ENCODE measurements at places on chromosomes 11 and 22. TPM values are rescaled to one million over a fixed set of nuclear protein-coding genes. Genes with fewer than 3 reads are reported as not detected.

Gene LYVE1
- 15.2 TPM for total RNA-seq

GRCh38 chr11:129440028-129440713 lies 64.5 kb downstream of the BARX2 start:
- no peak for DNase-seq

- DNase-seq: no peak
Measured at GRCh38 chr11:8333811-8334401, 70.2 kb upstream of the LMO1 start.

DNA sequence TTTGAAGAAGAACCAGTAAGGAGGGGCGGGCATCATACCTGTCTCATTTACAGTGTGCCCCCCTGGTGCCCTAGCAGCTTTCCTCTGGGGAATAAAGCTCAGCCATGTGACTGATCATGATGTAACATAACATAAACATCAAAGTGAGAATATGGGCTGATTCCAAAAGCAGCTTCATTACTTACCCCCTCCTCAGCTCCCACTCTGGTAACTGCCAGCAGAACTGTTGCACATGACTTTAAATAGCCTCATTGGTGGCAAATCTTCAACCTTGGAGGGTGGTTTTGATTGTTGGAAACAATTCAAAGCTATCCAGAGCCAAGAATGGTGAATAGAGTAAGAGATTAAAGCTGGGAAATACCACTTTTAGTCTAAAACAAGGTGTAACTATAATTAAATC lies 384.6 kb downstream of the BUD13 start:
- no peak for DNase-seq

GRCh38 chr11:102794382-102794781 lies 3.6 kb downstream of the MMP1 start:
- DNase-seq: no peak

Gene ASCC2
- total RNA-seq: 31.9 TPM

- peak; percentile 72 for DNase-seq
Measured at GRCh38 chr22:27993201-27993635, 74.2 kb upstream of the PITPNB start.

GRCh38 chr11:7906481-7906880 lies 24.6 kb downstream of the OR10A6 start:
- no peak for DNase-seq

Gene CRYBB2
- not detected for total RNA-seq

GRCh38 chr11:34148504-34149165 lies 43.2 kb downstream of the NAT10 start:
- peak; percentile 72 for DNase-seq

DNA sequence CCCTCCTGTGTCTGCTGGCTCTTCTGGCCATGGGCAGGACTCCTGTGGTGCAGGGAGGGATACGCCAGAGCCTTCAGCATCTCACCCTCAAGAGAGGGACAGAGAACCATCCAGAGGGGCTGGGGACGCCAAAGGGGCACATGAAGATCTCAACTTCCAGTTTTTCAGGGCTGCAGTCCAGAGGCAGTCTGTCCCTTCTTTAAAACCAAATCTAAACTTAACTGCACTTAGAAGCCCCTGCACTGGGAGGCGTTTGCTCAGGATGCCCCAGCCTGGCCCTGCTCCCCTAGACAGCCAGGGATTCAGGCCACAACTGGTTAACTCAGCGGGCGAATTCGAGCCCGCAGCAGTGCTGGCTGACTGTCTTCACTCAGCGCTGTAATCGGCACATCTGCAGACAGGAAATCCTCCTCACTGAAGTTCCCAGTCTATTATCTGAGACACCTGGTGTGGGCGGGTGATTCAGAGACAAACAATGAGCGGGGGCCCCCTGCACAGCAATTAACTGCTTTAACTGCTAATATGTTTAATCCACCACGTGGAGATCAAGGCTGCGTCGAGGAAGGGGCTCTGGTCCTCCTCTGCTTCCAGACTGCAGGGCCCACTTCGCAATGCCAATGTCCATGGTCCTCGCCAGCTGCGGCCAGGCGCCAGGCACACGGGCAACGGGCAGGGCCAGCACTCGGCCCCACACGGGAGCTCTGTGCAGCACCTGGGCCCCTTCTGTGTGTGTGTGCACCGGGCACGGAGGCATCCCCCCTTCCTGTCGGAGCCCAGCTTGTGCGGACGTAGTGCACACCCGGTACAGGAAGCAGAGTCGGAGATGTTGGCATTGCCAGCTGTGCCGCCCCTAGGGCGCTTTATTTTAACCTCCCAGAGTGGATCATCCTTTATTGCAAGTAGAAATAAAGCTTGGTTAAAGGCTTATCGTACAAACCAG lies 36.9 kb upstream of the GNB1L start:
- DNase-seq: no peak

DNA sequence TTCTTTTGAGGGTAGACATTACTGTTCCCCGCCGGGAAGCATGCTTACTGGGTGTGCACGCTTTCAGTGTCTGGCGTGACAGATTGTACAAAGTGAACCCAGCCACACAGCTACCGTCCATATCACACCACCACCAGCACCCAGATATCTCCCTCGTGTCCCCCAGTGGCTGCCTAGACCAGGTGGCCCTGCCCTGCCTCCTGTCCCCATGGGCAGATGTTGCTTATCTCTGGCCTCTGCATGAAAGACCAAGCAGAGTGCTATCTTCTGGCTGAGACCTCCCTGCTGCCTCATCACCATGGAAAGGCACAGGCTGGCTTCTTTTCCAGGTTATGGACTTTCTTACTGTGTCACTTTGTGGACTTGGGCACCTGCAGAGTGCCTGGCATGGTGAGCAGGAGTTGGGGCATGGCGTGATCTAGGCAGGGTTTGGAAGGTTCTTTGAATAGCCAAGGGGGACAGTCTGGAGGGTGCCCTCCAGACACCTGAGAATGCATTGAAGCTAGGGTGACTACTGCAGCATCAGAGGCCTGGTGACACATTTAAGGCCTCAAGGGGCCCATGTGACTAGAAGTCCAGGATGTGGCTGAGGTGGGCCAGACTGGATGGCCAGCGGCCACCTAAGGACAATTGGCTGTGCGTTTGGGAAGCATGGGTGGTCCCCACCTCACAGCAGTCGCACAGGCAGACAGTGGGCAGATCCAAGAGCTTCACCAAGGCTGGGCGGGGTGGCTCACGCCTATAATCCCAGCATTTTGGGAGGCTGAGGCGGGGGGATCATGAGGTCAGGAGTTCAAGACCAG lies 4.7 kb downstream of the TANGO2 start:
- no peak for DNase-seq

DNA sequence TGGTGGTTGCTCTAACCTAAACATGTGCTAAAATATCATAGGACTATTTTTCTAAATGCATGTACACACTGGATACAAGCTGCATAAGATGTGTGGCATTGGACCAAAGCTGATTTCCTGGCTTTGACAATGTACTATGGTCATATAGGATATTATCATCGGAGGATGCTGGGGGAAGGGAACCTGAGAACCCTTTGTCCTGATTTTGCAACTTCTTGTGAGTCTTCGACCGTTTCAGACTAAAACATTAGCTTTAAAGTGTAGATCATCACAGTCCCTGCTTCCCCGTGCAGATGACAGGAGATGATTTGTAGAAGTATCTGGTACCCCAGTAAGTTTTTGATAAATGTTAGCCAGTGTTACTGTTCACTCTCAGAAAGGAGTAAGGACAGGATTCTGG lies 554.7 kb downstream of the MIAT start:
- no peak for DNase-seq

Gene OR8D4
- total RNA-seq: not detected

Gene TTC36
- total RNA-seq: 0.62 TPM

DNA sequence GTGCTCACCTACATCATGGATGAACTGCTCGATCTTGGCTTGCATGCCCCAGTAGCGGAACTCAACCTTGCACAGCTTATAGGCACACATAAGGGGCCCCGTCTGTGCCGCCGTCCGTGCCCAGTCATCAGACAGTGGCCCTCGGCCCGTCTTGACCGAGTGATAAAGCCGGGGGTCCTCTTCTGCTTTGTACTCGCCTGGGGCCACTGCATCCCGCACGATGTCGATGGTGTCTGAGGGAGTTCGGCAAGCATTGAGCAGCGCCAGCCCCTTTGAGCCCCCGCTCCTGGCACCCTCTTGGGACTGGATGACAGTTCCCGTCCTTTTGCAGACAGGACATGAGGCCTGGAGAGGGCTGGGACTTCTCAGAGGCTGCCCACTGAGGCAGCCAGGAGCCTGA lies 3.3 kb downstream of the PITPNM1 start:
- DNase-seq: no peak

DNA sequence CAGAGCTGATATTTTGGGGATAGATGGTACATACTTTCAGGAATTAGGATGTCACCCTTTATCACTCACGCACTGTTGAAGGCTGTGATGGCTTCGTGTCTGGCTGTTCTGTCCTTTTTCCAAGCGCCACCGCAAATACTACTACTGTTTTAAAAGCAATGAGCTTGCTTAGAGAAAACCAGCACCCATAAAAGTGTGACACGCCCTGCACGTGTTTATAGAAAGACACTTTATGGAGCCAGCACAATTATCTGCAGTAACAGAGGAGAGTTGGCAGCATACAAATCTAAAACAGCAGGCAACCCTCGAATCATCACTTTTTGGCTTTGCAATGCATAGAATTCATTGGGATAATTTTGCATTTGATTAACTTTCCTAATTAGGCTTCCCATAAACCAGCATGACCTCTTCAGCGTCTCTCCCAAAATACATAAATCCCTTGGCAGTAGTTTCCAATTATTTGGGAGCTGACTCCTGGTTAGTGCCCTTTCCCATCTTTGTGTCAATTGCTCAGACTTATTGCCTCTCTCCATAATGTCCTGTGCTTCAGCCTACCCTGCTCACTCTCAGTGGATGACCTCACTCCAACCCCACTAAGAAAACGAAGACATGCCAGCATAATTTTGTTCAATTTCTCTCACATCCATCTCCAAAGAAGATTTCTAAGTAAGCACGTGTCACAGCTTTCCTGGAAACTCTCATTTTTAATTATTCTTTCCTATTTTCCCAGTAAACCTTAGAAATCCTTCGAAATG lies 118.7 kb upstream of the LARGE1 start:
- no peak for DNase-seq

- DNase-seq: no peak
Measured at GRCh38 chr11:122002047-122002446, 114.0 kb downstream of the BLID start.

- no peak for DNase-seq
Measured at GRCh38 chr11:34408580-34409172, 30.1 kb upstream of the CAT start.

Gene UPB1
- total RNA-seq: 0.67 TPM

Gene KRTAP5-11
- not detected for total RNA-seq

GRCh38 chr22:22855617-22856308 lies 31.9 kb upstream of the IGLL5 start:
- no peak for DNase-seq

Gene OR56A1
- total RNA-seq: not detected

DNA sequence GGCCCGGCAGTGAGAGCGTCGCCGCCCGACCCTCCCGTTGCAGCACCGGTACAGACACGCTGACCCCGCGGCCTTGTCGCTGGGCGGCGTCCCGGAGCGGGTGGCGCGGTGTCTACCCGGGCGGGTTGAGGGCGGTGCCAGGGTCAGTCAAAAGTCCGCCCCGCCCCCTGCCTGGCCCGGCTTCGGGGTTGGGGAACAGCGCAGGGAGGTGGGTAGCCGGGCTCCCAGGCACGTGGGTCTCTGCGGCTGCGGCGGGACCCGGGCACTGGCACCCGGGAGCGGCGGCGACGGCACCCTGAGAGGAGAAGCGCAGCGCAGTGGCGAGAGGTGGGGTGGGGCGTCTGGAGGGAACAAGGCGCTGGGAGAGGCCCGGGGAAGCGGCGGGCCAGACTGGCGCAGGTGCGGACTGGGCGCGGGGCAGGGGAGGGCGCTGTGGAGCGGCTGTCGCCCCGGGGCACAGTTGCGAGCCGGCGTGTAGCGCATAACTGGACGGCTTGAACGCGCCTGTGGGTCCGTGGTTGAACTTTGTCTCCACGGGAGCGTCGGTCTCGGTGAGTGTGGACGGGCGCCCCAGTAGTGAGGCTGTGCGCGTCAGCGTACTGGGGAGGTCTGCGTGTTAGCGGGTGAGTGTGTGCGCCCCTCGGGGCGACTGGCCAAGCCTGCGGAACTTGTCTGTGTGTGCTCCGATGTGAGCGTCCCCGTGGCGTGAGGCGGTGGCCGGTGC lies at the start of gene P2RY2:
Gene P2RY2, plus strand, starts transcription at position 176 of the 724 bp plus-strand sequence. CDS start 15,879 bp downstream, outside the sequence.
- DNase-seq: peak; percentile 94

Gene OLFML1
- total RNA-seq: 5.3 TPM

- no peak for DNase-seq
Measured at GRCh38 chr22:30198921-30199320, 47.6 kb downstream of the LIF start.

Gene SMIM35
- not detected for total RNA-seq

- DNase-seq: no peak
Measured at GRCh38 chr11:34819740-34820482, 96.3 kb downstream of the APIP start.

- DNase-seq: peak; percentile 86
Measured at GRCh38 chr11:67312187-67313021, 9.1 kb downstream of the SSH3 start.

Gene MUS81
- 37.6 TPM for total RNA-seq

DNA sequence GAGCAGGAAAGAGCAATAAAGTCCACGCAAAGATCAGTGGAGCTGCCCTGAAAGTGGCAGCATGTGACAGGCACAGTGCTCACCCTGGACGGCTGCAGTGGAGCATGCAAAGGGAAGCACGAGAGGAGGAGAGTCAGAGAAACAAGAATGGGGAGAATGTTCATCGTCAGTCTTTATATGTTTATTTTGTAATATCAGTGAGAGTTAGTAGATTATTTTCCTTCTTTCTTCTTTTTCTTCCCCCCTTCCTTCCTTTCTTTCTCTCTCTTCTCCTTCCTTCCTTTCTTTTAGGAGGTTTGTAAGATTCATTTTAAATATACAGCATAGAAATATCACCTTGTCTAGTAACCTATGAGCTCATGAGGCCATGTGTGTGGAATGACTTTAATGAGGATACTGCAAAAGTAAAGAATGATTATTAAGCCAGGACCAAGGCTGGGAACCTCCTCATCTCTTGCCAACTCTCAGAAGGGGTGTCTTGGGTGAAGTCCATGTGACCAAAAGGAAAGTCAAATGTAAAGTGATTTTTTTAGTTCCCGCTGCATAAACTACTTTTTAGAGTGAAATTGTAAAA lies 321.1 kb downstream of the AASDHPPT start:
- no peak for DNase-seq

DNA sequence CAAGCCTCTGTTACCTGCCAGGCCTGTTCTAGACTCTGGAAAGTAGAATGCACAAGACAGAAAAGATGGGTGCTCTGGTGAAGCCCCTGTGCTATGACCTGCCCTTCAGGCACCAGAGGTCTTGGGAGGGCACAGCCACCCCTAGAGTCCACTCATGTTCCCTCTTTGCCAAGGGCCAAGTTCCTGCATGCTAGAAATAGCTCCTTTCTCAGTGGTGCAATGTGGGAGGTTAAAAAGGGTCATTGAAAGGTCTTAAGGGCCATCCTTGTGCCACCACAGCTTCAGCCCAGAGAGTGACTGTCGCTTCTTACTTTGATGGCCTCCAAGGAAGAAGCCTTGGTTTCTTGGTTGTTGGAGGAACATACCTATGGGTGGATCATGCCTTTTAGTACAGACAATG lies 84.6 kb upstream of the PARVA start:
- peak; percentile 36 for DNase-seq

Gene CKAP5
- total RNA-seq: 84.2 TPM

DNA sequence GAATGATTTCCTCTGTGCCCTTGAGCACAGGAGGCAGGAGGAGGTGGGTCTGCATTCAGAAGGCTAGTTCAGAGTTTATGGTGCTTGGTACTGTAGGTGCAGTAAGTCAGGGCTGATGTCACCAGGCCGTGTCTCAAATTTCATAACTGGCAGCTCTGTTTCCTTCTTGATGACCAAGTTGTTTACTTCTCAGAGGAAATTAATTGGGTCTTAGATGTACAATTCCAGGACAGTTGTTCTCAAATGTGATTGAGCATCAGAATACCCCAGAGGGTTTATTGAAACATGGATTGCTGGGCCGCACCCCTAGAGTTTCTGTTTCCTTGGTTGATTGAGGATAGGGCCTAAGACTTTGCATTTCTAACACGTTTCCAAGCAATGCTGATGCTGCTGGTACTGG lies 6.2 kb downstream of the AMOTL1 start:
- no peak for DNase-seq

Data from cardiac septum (tissue), 1 donor.